ENCODE measurements at places on chromosomes 11 and 22. TPM values are rescaled to one million over a fixed set of nuclear protein-coding genes. Genes with fewer than 3 reads are reported as not detected.

SEZ6L gene
- total RNA-seq, result 1.2 TPM

DNA sequence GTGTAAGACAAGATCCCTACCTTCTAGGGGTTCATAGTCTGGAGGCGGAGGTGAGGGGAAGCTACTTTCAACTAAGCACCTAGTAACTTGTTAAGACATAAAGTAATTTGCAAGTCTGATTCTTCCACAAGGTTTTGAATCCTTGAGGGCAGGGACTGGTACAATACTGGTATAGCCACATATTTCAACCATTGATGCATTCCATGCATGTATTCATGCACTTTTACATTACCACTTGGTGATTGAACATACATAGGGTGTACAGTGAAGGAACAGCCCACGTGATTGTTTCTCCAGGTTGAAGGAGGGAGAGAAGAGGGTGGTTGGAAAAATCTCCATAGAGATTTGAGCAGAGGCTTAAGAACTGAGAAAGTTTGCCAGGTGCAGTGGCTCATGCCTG is 62.0 kb upstream of the PAX6 start:
- H3K36me3 ChIP-seq, result no peaks in the 10 kb centered on the region
- no peaks in the 10 kb centered on the region for H3K27me3 ChIP-seq
- H3K27ac ChIP-seq, result no peak overlapping the region
- no peak for DNase-seq
- no peak overlapping the region for H3K4me3 ChIP-seq

GRCh38 chr11:95228081-95228749 is 2.8 kb downstream of the SESN3 start:
- H3K27me3 ChIP-seq, result no peaks in the 10 kb centered on the region
- H3K27ac ChIP-seq, result peak overlapping the region; percentile 33

DNA sequence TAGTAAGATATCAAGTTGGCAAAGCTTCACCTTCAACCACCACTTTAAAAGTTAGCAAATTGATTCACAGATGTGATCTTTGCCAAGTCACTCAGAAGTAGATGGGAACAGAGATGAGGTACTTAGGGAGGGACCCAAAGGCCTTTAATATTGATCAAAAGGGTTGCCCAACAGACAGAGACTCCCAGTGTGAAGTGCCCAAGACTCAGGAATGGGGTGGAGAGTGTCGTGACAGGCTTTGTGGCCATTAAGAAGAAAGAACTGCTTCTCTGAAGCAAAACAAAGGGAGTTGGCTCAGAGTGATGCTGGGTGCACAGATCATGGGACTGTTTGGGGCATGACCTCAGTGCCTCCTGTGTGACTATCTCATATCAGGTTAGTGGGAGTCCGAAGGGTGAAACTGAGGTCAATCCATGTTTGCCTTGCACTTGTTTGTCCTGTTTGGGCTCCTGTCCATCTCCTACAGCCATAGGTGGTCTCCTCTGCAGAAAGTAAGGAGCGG is 132.3 kb downstream of the APIP start:
- no peaks in the 10 kb centered on the region for H3K27me3 ChIP-seq
- DNase-seq, result no peak
- H3K36me3 ChIP-seq, result no peaks in the 10 kb centered on the region
- no peak overlapping the region for H3K27ac ChIP-seq

DNA sequence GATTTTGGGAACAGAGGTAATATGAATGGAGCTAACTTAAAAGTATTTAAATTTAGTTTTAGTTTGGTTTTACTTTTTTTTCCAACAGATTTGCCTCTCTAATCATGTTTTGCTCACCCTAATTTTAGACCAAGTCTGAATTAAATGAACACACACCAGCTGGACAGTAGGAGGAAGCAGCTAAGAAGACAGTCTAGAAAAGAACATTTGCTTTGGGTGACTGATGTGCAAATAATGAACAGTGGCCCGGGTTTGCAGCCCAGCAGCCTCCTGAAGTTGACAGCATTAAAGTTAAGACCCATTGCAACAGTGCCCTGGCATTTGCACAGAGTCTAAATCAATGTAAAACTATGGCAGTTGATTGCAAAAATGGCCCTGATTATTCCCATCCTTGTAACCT is 66.4 kb upstream of the SORL1 start:
- no peaks in the 10 kb centered on the region for H3K4me1 ChIP-seq
- H3K27ac ChIP-seq, result no peak overlapping the region
- H3K36me3 ChIP-seq, result no peaks in the 10 kb centered on the region
